ENCODE measurements at places on chromosomes 1 and 21.
A peak's percentile ranks its signal among the peaks of the same experiment; 100 is the strongest.

DNA sequence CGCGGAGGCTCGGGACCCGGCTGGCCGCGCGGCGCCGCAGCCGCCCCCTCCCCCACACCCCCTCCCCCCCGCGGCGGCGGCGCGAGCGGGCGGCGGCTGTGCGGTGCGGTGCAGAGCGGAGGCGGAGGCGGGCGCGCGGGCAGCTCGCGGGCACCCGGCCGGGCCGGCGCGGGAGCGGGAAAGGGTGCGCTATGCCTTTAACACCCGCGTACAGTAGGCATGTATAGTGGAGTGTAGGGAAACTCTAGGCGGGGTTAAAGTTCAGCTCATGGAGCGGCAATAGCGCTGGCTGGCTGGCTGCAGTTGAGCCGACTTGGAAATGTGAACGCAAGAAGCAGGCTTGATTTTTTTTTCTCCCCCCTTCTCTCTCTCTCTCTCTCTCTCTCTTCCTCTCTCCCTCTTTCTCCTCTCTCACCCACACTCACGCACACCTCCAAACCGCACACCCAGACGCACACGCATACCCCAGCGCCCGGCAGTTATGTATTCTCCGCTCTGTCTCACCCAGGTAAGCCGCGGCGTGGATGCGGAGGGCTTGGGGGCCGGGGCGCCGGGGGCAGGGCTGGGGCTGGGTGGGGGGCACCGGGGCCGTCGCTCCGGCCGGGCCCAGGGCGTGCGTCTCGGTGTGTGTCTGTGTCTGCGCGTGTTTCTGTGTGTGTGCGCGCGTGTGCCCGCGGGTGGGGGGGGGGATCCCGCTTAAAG, at the start of gene NFIA:
Gene NFIA, plus strand, starts transcription at position 251 of the 702 bp plus-strand sequence.
- DNase-seq: peak; percentile 25

DNA sequence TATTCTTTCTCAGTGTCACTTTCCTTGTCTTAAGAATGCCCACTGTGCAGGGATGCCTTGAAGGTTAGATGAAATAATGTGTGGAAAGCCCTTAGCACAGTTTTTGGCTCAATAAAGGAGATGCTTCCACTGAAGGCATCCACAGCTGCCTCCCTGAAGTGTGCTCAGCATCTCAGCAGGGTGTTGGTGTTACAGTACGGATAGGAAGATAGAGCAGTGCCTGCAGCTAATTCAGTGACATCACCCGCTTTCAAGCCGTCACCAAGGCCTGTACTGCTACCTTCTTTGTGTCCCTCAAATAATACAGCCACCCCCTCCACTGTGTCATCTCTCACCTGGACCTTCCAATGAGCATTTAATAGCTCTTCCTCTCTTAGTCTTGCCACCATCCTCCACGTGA, 59.0 kb downstream of the NDUFS5 start:
- DNase-seq: no peak

DNA sequence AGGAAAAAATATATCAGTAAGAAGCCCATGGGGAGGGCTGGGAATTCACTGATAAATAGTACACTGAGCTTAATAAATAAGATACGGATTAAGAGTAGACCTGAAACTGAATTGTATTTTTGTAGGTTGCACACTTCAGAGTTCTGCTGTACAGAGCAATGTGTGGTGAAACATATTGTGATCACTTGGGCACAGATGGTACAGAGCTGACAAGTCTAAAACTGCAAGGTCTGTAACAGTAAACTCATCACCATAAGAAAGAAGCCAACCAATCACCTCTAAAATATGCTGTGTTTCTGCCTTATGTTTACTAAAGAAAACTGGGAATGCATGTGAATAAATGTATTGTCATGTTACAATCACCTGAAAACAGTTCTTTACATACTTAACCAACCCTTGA, 360.7 kb downstream of the MRPL39 start:
- DNase-seq: no peak

DNA sequence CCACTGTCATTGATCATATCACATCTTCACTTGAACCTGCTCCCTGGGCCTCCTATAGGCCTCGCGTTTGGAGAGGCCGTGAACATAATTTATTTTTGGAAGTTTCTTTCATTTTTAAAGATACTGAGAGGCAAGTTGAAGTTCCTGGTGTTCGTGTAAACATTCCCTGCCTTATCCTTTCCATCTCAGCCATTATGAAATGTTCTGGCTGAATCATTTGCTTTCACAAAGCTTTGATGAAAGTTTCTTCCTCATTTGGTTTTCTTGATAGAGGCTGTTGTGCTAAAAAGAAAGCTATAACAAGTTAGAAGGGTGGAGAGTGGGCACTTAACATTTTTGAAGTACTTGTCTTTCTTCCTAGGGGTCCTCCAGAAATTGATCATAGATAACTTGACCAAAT, 15.5 kb downstream of the CAMTA1 start:
- DNase-seq: no peak

DNA sequence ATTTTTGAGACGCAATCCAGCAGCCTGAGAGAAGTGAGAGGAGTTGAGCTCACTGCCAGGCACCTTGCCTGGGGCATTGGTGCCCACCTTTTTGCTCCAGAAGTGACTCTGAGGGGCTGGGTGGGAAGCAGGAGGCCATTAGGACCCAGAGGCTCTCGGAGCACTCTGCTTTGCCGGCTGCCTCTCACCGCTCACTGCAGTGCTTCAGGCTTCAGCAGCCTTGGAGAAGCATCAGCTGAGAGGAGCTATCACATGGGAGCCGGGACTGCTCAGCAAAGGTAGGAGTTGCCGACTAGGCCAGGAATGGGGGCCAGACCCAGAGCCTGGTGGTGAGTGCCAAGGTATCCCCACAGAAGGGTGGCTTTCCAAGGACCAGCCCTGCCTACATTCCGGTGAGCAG, at the start of gene GPR61:
Gene GPR61, plus strand, starts transcription at position 197 of the 400 bp plus-strand sequence. CDS start 3,151 bp downstream, outside the sequence.
- no peak for DNase-seq

- no peak for DNase-seq
Measured at GRCh38 chr1:56515898-56516538, 63.3 kb downstream of the PLPP3 start.

DNA sequence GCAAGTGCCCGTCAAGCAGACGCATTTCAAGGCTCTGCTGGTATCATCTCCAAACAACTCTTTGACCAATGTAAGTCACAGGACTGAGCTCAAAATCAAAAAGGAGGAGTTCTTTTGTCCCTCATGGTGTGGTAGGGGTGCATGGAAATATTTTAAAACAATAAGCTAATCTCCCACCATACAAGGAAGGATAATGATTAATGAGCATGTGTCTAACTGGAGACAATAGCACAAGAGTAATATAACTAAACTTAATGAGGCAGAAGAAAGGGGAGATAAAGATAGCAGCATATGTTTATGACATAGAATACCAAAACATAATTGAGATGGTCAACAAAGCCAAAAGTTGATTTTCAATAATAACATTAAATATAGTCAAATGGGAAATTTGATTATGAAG, 668.0 kb upstream of the ZP4 start:
- DNase-seq: no peak

DNA sequence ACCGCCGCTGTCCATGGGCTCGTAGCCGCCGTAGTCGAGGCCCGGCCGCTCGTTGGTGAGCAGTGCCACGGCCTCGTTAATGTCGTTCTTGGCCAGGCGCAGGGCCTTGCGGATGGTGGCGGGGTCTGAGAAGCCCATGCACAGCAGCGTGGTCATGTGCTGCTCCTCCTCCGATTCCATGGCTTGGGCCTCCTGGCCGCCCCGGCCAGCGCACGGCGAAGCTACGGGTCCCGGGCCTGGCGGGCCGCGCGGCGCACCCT, 300 bp downstream of the USP24 start:
- peak; percentile 5 for DNase-seq

- DNase-seq: no peak
Measured at GRCh38 chr1:98458511-98459485, 202.7 kb upstream of the SNX7 start.

DNA sequence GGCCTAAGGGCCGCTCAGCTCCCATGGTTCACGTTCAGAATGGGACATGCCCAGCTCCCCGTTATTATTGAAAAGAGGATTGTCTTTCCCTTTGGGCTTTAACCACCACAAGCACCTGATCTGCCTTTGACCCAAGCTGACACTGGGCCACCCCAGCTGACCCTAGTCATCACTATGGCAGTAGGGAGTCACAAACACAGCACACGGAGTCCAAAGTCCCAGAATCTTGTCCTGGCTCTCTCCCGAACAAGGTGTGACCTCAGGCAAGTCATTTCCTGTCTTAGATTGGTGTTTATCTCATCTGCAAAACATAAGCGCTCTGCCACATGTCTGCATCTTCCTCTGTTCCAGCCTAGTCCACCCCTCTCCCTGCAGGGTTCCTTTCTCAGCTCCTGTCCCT, 31.5 kb downstream of the IGFN1 start:
- DNase-seq: no peak

DNA sequence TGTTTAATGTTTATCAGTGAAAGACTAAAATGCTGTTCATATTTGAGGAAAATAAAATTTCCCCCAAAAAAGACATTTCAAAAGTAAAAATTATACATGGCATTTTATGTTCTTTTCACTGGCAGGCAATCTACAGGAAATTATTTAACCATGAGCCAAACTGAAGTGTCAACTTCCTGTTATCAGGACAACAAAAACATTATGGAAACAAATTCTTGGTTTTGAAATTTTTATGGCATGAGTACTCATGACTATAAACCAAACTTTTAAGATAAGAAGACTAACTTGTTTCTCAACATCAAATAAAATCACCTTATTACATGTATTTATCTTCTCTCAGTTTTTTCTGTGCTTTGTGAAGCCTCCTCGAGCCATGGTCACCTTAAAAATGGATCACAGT, 698.6 kb downstream of the LTN1 start:
- DNase-seq: no peak
